ENCODE measurements at places on chromosomes 7 and 10.

DNA sequence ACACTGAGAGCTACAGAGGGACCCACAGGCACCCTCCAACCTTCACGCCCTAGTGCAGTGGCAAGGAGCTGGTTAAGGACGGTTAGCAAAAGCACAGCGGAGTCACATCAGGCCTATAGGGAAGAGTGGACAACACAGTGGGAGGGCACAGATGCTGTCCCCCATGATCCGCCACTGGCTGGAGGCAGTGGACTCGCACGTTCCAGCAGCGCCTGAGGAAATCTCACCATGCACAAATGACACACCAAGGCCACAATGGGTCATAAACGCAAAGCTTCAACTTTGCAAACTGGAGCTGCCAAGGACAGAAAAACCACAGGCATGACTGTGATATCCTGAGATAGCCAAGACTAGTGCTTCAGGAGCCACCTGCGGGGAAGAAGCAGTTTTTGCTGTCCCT lies 58.8 kb downstream of the GRB10 start:
- no peak for DNase-seq

DNA sequence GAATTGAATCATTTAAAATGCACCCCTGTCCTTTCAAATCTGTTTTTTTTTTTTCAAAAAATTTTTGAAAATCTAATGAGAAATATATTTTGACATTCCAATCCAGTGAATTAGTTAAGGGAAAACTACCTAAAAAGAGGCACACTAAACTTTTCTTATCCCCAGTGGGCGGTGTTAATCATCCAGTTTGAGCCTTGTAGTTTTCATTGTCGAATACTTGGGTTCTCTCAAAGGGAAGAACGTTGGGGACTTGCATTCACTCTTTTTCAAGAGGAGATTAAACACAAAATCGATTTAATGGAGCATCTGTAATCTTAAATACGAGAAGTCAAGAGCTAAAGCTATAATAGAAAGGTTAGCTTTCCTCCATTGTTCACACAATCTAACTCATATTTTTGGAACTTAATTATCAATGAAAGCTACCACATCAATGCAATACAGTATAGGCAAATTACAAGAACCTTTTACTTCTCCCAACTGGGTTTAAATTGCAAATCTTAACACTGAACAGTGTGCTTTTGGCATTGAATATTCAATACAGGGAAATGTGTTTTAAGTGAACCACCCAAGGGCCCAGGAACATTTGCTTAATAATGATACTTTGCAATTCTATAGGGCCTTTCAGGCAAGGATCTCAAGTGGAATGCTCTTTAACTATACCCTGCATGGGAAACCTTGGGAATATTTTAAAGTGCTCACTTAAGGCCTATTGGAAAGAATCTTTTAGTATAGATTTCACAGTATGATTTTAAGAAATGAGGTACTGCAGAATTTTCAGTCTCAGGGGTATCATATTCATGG lies 13.1 kb upstream of the SP8 start:
- DNase-seq: no peak

DNA sequence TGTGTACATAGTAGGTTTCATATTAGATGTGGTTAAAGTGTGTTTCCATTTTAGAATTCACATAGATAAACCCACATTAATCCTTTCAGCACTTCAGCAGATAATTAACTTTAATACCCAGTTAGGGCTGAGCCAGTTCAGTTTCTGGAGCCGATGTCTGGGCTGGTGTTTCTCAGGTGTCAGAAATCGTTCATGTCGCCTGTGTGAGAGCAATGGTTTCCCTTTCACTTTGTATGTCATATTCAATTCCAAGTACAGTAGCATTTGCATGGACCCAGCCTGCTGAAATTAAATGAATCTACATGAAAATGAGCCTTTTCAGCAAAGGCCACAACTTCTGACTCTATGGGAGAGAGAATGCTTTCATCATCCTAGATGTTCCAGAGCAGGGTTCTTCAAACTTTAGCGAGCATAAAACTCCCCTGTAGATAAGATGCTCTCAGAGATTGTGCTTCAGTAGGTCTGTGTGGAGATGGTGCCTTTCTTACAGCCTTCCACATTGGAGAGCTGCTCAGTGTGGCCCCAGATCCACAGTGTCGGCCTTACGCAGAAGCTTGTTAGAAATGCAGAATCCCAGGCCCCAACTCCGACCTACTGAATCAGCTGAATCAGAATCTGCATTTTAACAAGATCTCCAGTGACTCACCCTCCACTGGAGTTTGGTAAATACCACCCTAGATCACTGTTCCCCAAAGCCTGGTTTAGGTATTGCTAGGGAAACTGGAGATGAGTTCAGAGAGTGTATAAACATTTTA lies 19.6 kb downstream of the WIPF3 start:
- DNase-seq: no peak

DNA sequence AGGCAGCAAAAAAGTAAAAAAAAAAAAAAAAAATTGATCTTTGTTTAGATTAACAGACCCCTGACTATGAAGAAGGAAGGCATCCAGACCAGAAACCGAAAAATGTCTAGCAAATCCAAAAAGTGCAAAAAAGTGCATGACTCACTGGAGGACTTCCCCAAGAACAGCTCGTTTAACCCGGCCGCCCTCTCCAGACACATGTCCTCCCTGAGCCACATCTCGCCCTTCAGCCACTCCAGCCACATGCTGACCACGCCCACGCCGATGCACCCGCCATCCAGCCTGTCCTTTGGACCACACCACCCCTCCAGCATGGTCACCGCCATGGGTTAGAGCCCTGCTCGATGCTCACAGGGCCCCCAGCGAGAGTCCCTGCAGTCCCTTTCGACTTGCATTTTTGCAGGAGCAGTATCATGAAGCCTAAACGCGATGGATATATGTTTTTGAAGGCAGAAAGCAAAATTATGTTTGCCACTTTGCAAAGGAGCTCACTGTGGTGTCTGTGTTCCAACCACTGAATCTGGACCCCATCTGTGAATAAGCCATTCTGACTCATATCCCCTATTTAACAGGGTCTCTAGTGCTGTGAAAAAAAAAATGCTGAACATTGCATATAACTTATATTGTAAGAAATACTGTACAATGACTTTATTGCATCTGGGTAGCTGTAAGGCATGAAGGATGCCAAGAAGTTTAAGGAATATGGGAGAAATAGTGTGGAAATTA lies 19.4 kb downstream of the GATA3 start:
- no peak for DNase-seq

DNA sequence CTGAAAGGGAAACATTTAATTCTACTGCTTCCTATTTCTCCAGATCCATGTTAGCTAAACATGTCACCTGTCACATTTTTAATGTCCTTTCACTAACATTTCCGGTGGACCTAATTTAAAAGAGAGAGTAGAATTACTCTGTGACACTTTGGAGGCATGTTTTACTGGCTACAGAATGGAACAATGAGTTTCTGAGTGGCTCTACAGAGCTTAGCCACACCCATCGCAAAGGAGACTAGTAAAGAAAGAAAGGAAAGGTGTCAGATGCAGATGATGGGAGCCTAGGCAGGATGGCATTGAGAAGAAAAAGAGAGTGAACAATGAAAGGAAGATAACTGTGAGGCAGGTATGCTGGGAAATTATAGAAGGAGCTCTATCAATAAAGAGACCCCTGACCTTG lies 35.9 kb downstream of the NDUFB2 start:
- no peak for DNase-seq

DNA sequence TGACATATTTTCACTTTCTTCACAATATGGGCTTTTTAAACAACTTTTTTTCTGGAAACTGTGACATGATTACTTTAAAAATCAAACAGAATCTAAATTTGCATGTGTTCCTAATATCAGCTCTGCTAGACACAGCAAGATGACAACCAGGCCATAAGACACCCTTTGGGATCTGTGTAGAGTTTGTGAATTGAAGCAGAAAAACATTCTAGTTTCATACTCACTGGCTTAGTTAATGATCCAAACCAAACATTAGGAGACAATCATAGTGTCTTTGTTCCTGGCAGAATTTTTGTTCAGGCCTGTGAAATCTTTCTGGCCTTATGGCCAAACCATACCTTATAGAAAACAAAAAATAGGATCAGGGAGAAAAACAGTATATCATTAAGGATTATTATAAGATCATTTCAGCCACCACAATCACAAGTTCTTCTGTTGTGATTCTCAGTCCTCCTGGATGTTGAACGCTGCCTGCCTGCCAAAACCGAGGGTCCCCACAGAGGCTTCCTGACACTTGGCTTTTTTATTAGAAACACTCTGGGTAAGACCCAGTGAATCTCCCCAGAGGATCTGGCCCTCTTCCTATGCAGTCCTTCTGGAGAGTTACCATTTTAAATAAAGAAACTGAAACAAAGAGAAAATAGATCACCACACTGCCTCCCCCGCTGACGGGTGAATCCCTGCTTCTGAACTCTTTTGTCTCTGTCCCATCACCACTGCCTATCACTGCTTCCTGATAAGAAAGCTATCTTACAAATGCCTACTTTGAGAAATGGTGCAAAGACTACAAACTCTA lies 79.2 kb upstream of the PPP1R3C start:
- no peak for DNase-seq

DNA sequence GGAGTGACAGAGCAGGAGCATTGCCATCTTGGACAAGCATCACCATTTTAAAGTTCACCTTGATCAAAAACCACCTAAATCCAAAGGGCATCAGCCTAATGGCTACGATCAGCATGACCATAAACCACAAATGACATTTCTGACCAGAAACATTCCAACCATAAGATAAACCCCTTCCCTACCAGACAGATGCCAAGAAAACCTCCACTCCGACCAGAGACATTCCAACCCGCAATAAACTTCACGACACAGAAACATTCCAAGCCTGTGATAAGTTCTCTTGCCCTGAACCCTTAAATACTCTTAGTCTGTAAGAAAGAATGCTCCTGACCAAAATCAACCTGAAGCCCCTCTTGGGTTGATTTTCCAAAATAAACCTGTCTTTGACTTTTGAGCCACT lies 606.9 kb downstream of the POM121L12 start:
- no peak for DNase-seq

- no peak for DNase-seq
These were observed 7.2 kb downstream of the DEPP1 start for GRCh38 chr10:44971434-44971833.

- DNase-seq: no peak
These were observed 6.4 kb downstream of the DPY19L1 start for GRCh38 chr7:35030848-35031247.

GRCh38 chr7:142806022-142806356 lies 35.2 kb downstream of the PRSS2 start:
- DNase-seq: no peak

GRCh38 chr7:4964506-4964905 lies 5.5 kb upstream of the MMD2 start:
- DNase-seq: no peak

DNA sequence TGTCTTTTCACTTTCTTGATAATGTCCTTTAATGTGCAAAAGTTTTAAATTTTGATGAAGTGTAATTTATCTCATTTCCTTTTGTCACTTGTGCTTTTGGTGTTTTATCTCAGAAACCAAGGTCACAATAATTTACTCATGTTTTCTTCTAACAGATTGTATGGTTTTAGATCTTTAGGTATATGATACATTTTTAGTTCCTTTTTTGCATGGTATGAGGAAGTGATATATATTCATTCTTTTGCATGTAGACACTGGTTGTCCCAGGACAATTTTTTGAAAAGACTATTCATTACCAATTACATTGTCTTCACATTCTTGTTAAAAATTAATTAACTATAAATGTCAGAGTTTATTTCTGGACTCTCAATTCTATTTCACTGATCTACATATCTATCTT lies 39.8 kb upstream of the GPR22 start:
- DNase-seq: no peak

GRCh38 chr7:34277803-34278199 lies 372.5 kb downstream of the BMPER start:
- DNase-seq: no peak

- no peak for DNase-seq
These were observed 101.5 kb downstream of the ARHGAP22 start for GRCh38 chr10:48503293-48503911.

DNA sequence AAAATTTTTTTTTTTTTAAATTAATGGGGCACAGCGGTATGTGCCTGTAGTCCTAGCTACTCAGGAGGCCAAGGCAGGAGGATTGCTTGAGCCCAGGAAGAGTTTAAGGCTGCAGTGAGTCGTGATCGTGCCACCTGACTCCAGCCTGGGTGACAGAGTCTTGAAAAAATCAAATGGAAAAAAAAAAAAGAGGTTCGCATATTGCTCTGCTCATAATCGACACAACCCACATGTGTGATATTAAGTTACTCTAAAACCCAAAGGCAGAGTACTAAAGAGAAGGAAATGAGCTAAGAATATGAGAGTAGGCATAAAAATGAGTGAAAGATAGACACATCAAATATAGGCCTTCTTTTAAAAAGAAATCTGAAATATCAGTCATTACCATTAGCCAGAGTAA lies 66.3 kb downstream of the IGF2BP3 start:
- no peak for DNase-seq

GRCh38 chr10:4883079-4883739 lies 57.2 kb downstream of the AKR1E2 start:
- DNase-seq: no peak

DNA sequence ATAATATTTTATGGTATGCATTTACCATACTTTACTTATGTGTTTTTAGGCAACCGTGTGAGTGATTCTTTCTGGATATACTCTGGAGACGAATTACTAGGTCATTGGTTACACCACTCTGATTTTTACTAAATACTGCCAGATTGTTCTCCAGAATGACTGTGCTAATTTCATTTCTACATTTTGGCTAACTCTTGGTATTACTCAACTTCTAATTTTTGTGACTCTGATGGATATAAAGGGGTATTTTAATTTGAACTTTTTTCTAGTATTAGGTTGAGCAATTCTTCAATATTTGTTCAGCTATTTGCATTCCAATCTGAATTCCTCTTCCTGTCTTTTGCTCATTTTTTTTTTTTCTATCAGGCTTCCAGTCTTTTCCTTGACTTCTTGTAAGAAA lies 223.6 kb downstream of the MDFIC start:
- DNase-seq: no peak

- no peak for DNase-seq
These were observed 48.4 kb upstream of the GLI3 start for GRCh38 chr7:42285383-42285824.

- DNase-seq: no peak
These were observed 606.5 kb upstream of the PFKP start for GRCh38 chr10:2460812-2461211.

DNA sequence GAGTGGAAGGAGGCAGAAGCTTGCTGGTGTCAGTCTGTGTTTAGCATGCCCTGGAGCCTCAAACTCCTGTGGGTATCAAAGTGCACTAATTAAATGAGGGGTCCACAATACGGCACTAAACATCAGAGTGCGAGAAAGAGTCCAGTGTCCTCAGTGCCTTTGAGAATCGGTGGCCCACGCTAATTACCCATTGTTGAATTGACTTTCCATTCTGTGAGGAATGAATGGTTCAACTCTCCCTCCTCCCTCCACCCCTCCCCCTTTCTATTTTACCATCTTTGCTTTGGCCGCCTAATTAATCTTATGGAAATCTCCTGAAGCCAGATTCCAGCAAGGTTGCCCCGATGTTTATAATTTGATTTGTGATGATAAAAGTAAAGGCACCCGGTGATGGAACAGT lies 217.8 kb downstream of the TFEC start:
- DNase-seq: no peak

DNA sequence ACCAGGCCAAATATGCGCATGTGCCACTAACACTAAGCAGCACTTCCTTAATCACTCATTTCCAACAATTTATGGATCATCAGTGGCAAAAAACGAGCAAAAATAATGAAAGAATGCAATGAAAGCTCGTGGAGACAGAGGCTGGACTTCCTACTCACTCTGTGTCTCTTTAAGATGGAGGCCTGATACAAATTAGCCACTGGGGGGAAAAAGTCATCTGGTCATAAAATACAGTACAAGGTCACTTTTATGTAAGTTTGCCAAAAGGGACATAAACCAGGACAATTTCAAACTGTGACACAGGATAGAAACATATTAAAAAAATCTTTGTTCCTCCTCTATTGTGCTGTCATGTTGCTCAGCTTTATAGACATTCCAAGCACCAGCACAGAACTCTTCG lies 101.7 kb downstream of the LMBR1 start:
- DNase-seq: no peak
